ENCODE measurements at places on chromosomes 2 and 18. TPM values are rescaled to one million over a fixed set of nuclear protein-coding genes. Genes with fewer than 3 reads are reported as not detected.

DNA sequence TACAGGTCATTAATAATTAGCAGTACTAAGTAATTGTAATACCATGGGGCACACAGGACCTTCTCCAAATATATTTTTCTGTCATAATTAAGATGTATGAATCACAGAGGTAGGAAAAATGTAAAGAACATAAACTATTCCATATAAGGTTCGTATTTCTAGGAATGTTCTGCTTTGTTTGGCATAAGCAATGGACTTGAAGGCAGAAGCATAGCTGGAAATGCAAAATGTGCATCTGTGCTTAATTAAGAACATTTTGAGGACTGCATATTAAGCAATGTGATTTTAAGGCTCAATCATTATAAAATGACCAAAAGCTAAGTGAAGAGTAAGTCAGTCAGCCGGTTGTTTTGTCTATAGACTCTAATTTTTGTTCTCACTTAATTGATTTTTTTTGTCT lies 123.2 kb downstream of the RBM43 start:
- no peaks in the 10 kb centered on the region for H3K36me3 ChIP-seq
- H3K27ac ChIP-seq: no peak overlapping the region
- DNase-seq: no peak
- H3K4me1 ChIP-seq: no peaks in the 10 kb centered on the region

- no peaks in the 10 kb centered on the region for H3K36me3 ChIP-seq
- no peak for DNase-seq
- no peak overlapping the region for H3K27ac ChIP-seq
These were observed 81.1 kb upstream of the CAVIN2 start for GRCh38 chr2:191927991-191928390.

DNA sequence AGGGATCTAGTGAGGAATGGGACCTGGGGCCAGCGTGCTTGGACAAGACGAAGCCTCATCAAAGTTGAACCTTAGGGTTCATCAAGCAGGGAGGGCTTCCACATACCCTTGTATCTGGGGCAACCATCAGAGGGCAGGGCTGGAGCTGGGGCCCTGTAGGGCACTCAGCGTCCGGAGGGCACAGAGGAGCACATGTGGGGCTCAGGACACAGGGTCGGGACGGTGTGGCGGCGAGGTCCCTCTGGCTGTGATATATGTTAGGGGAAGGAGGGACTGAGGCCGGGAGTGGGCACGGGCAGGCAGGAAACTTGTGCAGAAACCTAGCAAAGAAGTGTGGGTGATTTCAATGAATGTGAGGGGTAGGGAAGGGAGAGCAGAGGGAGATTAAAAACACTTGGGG lies 244.0 kb downstream of the AGAP1 start:
- H3K27me3 ChIP-seq: no peaks in the 10 kb centered on the region
- no peak for DNase-seq
- H3K27ac ChIP-seq: no peak overlapping the region

DNA sequence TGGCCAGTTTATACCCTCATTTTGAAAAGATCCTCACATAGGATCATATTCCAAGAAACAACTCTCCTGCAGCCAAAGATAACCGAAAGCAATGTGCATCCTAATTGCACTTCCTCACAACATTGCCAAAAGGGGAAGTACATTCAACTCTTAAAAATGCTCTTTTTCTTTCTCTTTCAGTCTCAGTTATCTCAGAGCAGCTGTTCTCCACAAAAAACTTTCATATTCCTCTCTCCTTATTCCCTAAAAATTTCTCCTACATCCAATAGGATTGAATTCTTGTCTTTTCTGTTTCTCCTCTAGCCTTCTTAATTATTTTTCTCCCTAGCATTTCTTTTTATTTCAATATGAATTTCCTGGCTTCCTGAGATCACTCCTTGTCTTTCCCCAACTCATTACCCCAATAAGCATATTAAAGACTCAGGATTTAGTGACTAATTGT lies 7.4 kb upstream of the VRK2 start:
- H3K4me1 ChIP-seq: no peaks in the 10 kb centered on the region
- H3K4me3 ChIP-seq: no peak overlapping the region
- H3K36me3 ChIP-seq: no peaks in the 10 kb centered on the region
- no peak overlapping the region for H3K27ac ChIP-seq
- H3K27me3 ChIP-seq: no peaks in the 10 kb centered on the region
- peak; percentile 3 for DNase-seq

ADI1 gene
- total RNA-seq: 74.0 TPM

TUBB8B gene
- total RNA-seq: not detected

All from kidney (tissue), 22 donors.